NCI-H510A (cell line): ENCODE measurements at places on chromosomes 13 and 19.

DNA sequence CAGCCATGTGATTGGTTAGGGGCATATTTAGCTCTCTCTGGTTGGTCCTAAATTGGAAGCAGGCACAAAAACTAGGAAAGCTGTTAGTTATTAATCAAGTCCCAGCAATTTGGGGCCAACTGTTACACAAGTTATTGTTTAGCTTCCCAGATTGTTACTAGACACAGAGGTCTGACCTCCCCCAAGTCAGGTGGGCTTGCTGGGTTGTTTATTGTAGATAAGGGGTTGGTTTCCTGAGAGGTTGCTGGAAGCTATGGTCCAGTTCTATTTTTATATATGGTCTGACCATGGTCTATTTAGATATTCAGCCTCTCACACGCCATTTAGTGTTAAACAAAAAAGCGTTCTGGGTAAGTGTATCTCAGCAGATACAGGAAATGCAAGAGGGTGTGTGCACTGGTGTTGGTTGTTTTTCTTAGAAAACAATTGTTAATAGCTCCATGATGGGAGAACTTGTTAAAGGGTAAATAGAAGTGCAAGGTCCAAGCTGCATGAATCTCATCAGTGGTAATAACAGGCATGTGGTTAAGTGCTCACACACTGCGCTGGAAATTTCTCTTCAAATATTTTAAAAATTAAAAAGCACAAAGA, 150.0 kb downstream of the RAP2A start:
- no peak for DNase-seq

DNA sequence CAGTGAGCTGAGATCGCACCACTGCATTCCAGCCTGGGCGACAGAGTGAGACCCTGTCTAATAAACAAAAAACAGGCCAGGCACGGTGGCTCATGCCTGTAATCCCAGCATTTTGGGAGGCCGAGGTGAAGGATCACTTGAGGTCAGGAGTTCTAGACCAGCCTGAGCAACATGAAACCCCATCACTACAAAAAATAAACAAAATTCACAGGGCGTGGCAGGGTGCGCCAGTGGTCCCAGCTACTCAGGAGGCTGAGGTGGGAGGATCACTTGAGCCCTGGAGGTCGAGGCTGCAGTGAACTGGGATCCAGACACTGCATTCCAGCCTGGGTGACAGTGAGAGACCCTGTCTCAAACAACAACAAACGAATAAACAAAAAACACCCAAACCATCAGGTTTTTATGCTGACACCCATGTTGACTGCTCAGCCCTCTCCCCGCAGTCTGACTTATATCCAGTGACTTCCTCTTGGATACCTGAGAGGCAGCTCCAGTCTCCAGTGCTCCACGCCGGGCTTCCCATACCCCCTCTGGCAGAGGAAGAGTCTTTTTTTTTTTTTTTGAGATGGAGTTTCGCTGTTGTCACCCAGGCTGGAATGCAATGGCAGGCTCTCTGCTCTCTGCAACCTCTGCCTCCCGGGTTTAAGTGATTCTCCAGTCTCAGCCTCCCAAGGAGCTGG, 17.7 kb downstream of the WTIP start:
- no peak for DNase-seq

GRCh38 chr13:41054212-41054877, 7.0 kb upstream of the WBP4 start:
- peak; percentile 1 for DNase-seq

DNA sequence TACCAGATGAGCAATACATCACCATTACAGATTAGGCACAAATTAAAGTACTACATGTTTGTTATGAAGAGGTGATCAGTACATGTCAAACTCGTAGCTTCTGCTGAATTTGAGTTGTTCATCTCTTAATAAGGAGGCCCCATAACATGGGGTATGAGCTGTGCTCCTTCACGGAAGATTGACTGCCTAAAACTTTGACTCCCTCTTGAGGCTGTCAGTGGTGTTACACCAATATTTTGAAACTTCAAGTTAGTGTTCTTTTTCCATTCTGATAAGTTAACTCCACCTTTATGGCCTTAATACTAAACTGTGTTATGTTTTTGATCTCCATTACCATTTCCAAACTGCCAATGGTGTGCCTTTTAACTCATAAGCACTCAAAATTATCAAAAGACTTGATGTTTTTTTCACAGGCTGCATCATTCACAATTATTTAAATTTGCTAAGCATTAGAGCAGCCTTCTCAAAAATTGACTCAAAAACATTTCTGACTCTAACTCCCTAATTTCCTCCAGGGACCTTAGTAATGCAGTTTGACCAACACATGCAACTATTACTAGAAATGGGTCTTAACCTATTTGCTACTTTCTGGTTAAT, 1591.5 kb downstream of the PCDH9 start:
- DNase-seq = no peak

GRCh38 chr13:64935441-64935840, 2294.7 kb downstream of the PCDH9 start:
- DNase-seq = no peak

- DNase-seq = no peak
Observed at GRCh38 chr19:40754611-40755247, 3.7 kb downstream of the SNRPA start.

DNA sequence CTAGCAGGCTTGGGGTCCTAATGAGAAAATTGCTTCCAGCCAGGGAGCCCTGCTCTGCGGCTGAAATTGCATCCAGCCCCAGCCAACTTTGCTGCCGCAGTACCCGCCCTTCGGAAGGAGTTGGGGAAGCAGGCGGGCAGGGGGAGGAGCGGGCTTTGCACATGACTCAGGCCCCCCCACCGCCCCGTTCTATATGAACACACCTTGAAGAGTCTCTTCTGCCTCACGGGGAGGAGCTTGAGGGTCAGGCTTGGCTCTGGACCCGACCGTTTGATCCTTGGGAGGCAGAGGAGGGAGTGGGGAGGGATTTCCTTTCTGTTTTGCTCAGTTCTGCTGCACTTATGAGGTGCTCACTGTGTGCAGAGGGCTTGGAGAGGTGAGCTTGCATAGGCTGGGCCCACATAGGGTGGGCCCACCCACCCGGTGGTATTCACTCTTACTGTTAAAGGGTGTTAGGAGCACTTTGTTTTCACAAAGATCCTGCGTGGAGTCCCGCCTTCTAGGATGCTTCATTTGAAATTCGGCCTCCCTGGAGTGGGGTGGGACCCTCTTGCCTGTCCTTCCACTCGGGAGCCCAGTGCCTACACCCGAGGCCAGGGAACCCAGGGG, 46.5 kb downstream of the LYL1 start:
- DNase-seq = peak; percentile 87

- DNase-seq = no peak
Observed at GRCh38 chr13:78971355-78972025, 312.5 kb upstream of the OBI1 start.

DNA sequence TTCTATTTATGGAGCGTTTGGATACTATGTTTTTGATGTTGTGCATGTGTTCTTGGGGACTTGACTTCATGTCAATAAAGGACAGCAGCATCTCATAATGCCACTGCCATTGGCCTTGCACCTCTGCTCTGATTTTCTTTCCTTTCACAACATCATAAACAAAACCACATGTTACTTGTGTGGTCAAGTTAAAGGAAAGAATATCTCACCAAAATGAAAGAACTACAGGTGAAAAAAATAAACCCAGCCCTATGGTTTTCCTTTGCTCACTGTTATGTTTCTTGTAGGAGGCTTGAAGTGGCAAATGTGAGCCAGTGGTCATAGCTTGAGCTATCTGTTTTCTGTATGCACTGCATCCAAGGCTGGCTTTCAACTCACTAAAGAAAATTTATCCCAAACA, 240.4 kb downstream of the KCNRG start:
- no peak for DNase-seq

GRCh38 chr13:26486550-26486949, 70.9 kb upstream of the WASF3 start:
- DNase-seq = no peak

GRCh38 chr19:56097306-56097705, 23.8 kb downstream of the ZNF787 start:
- no peak for DNase-seq

GRCh38 chr19:8212212-8212611, 3.0 kb downstream of the CERS4 start:
- no peak for DNase-seq

DNA sequence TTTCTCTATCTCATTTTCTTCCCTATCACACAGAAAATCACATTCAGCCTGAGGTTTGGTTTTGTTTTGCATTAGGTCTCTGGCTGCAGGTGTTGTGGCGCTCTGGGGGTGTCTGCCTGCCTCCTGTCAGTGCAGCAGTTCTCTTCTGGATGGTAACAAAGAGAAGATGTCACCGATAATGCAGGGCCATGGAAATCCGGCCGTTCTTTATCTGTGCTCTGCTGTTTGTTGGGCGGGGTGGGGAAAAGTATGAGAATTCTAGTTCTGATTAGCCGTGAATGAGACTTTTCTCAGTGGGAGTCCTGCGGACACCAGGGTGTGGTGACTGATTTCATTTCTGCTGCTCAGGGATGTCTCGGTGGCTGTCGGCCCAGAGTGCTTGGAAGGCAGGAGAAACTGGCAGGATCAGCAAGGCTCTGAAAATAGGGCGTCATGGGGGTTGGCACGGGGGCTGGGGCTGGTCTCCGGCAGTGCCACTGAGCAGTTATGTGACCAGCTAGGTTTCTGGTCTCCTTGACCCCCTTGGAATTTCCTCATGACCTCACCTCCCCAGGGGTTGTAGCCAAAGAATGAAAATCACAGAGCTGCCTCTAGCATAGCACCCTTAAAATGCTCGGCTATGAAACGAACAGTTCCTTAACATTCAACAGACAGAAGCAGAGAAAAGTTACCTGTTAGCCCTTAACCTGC, 5.0 kb downstream of the RNF113B start:
- no peak for DNase-seq

DNA sequence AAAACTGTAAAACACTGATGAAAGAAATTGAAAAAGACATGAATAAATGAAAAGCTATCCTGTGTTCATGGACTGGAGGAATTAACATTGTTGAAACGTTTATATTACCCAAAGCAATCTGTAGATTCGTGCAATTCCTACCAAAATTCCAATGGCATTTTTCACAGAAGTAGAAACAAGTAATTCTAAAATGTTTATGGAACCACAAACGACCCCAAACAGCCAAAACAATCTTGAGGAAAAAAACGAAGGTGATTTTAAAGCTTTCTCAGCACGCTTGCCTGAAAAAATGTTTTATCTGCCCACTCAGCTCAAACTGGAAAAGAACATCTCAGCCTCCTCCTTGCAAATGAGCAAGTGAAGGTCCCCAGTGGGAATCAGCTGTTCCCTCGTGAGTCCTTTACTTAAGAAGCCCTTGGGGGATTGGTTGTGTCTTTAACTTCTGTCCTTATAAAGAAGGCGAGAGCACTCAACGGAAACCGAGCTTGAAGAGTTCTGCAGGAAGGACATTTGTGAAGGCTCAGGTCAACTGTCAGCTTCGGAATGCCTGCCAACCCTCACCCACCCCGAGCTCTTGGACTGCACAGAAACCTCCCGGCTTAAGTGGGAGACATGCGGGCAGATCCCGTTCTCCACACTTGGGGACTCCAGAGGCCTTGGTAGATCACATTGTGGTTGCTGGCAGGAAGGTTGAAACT, 256.0 kb upstream of the IRS2 start:
- no peak for DNase-seq

DNA sequence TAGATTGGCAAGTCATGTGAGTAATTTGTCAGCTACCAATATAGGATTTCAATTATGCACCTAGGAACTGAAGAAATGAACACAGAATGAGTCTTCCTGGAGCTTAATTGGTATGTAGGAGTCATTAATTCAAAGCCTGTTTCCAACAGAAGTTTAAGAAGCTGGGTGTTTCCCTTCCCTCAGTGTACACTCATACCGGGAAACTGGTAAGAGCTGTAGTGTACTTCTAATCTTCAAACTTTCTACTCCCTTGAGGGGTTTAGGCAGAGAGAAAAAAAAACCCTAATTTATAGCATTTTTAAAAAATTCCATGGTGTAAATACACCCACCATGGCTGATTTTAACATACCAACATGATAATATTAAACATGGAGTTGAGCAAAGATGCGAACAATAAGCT, 665.7 kb upstream of the SLITRK5 start:
- DNase-seq = no peak

DNA sequence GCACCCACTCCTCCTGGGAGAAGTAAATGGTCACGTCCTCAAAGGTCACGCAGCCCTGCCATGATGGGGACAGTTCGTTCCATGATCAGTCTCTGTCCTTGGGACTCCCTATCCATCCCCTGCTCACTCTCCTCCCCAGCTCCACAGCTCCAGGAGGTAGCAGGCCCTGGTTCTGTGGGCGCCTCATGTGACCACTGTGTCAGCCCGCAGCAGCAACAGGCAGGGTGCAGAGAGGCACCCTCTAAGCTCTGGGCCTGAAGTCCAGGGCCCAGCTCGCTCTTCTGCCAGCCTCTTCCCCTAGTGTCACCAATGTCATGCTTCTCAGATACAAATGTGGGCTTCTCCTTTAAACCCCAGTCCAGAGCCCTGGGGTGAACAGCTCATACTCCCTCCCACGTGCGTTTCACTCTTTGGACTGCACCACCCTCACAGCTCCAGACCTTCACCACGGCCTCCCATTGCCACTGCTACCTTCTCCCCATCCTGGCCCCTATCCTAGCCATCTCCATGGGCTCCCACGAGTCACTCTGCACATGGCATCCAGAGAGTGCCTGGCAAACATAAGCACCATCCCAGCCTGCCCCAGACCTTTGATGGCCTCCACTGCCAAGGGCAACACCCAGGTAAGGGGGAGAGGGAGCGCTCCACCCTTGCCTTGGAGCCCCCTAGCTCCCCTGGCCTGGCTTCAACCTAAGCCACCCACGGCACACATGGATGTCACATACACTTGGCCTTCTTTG, 2.9 kb downstream of the ZNF792 start:
- DNase-seq = no peak

- peak; percentile 12 for DNase-seq
Observed at GRCh38 chr13:113029487-113030258, 60.7 kb downstream of the MCF2L start.
